Activated T-cell treated with anti-CD3 and anti-CD28 coated beads, Interleukin-2, amount 50 U/mL, for 72 hours (primary cell): ENCODE measurements at places on chromosomes 7 and 10.
A peak's percentile ranks its signal among the peaks of the same experiment; 100 is the strongest.

GRCh38 chr7:156845379-156846101 lies 47.4 kb downstream of the LMBR1 start:
- DNase-seq: no peak

DNA sequence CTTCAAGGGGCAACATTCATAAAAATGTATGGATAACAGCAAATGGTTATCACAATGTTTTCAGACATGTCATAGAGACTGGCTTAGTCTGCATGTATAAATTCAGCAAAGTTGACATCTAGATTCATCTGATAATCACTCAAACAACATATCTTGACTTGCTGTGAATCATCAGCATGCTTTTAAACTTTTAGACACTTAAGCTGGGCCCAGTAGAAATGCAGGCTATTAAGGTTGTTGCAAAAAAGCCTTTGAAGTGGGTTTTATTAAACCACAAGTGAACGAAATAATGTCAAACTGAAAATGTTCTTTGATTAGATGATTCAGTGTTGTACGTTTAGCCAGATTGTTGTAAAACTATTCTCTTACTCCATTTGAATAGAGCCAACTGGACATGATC lies 759.6 kb downstream of the NXPH1 start:
- no peak for DNase-seq

DNA sequence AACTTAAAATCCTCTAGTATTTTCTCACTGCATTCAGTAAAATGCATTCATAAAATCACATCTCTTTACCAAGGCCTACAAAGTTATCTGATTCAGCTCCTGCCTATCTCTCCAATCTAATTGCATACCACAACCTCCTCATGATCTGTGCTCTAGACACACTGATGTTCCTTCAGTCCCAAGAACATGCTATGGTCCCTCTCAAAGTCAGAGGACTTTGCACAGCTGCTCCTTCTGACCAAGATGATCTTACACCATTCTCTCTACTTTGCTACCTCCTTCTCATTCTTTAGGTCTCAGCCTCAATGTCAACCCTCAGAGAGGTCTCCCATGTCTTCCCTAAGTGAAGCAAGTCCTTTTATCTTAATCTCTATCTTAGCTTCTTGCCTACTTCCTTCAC lies 45.5 kb downstream of the CAV1 start:
- DNase-seq: no peak

DNA sequence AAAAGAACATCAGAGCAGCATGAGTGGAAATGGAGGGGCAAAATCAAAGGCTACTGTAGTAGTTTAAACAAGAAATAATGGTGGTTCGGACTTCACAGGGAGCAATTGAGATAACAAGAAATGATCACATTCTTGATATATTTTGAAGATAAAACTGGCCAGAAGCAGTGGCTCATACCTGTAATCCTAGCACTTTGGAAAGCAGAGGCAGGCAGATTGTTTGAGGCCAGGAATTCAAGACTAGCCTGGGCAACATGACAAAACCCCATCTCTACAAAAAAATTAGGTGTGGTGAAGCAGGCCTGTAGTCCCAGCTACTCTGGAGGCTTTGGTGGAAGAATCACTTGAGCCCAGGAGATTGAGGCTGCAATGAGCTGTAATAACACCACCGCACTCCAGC lies 22.9 kb downstream of the EEF1AKMT2 start:
- DNase-seq: no peak

- DNase-seq: no peak
These were observed 23.8 kb upstream of the UBE2D1 start for GRCh38 chr10:58311026-58311425.

DNA sequence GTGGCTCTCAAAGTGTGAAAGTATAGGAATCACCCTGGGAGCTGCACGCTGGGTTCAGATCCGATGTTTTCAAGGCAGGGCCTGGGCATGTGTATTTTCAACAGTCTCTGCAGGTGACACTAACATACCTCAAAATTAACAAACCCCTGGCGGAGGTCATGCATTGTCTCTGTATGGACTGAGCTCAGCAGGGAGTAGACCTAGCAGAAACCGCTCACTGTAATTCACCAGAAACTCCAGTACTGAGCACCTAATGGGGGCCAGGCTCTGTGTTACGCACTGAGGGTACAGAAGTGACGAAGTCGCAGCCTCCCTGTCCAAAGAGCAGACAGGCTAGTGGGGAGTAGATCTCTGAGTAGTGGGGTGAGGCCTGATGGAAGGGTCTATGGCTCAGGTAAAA lies 5.6 kb downstream of the STRA8 start:
- no peak for DNase-seq

- DNase-seq: no peak
These were observed 179.2 kb upstream of the BET1 start for GRCh38 chr7:94183289-94183749.

- DNase-seq: no peak
These were observed 17.6 kb downstream of the SFTPA2 start for GRCh38 chr10:79542626-79543025.

- no peak for DNase-seq
These were observed 1.2 kb downstream of the PHKG1 start for GRCh38 chr7:56091591-56091990.

- DNase-seq: peak; percentile 67
These were observed 718 bp upstream of the UMAD1 start for GRCh38 chr7:7639847-7640220.
